Ovary (tissue), 10 donors: ENCODE measurements at places on chromosomes 1 and 21. TPM values are rescaled to one million over a fixed set of nuclear protein-coding genes. Genes with fewer than 3 reads are reported as not detected.

DNA sequence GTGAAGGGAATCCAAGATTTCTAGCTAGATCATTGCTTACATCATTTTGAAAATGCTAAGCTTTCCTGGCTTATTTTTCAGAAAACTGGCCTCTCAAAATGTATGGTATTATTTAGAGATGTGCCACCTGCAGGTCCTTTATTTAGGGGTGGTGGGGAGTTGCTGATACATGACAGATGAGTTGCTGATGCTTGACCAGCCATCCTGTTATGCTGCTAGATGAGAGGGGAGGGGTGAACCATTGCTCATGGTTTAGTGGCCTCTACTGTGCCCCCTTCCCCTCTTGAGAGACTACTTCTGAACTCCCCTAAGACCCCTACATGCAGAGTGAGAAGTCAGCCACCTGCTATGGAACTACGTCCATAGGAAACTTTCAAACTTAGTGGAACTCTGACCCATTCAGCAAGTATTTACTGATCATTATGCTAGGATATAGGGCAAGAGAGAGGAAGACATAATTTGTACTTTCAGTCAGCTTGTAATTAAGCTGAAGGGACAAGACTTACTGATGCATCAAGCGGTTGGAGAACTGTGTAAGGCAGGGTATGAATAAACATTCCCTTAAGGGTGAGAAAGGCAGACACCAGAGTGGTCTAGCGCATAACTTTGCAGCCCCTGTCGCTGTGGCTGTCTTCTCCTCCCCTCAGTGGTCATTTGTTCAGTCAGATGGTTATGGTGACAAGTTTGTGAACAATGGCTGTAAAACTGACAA lies 34.6 kb downstream of the SLAMF6 start:
- no peak for DNase-seq

The DCST2 gene
- total RNA-seq, result 1.4 TPM

DNA sequence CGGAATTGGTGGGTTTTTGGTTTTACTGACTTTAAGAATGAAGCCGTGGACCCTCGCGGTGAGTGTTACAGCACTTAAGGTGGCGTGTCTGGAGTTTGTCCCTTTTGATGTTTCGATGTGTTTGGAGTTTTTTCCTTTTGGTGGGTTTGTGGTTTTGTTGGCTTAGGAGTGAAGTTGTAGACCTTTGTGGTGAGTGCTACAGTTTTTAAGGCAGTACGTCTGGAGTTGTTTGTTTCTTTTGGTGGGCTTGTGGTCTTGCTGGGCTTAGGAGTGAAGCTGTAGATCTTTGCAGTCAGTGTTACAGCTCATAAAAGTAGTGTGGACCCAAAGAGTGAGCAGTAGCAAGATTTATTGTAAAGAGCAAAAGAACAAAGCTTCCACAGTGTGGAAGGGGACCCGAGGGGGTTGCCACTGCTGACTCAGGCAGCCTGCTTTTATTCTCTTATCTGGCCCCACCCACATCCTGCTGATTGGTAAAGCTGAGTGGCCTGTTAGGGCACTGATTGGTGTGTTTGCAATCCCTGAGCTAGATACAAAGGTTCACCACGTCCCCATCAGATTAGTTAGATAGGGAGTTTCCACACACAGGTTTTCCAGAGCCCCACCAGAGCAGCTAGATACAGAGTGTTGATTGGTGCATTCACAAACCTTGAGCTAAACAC lies 20.9 kb downstream of the HENMT1 start:
- no peak for DNase-seq

The MGST3 gene
- total RNA-seq, result 153 TPM

The PIGV gene
- 13.0 TPM for total RNA-seq

GRCh38 chr1:55033265-55033614 lies 6.1 kb upstream of the PCSK9 start:
- DNase-seq, result no peak

DNA sequence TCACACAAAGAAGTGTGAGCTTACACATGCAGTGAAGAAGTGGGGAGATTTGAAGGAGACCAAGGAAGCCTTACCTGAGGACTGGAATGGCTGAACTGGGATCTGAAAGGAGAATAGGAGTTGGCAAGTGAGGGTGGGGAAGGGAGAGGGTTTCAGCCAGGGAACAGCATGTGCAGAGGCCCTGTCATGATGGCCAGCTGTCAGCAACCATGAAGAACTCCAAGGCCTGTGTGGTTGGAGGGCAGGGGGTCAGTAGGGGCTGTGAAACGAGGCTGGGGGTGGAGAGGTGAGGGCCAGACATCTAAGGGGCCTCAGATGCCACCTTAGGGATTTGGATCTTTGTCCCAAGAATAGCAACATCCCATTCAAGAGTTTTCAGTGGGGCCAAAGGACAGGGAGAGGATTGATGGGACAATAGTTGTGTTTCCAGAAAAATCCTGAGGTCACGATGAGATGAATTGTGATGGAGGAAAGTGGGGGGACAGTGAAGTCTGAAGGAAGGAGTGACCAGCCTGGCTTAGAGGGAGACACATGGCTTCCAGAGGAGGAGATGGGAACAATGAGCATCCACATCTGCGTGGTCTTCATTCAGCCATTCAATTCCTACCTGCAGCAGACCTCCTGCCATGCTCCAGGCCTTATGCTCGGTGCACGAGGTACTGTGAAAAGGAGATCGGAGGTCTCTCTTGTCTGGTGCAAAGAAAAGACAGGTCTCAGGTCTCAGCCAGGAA lies 187.6 kb downstream of the MATN1 start:
- DNase-seq, result no peak

The CD247 gene
- total RNA-seq, result 1.6 TPM

DNA sequence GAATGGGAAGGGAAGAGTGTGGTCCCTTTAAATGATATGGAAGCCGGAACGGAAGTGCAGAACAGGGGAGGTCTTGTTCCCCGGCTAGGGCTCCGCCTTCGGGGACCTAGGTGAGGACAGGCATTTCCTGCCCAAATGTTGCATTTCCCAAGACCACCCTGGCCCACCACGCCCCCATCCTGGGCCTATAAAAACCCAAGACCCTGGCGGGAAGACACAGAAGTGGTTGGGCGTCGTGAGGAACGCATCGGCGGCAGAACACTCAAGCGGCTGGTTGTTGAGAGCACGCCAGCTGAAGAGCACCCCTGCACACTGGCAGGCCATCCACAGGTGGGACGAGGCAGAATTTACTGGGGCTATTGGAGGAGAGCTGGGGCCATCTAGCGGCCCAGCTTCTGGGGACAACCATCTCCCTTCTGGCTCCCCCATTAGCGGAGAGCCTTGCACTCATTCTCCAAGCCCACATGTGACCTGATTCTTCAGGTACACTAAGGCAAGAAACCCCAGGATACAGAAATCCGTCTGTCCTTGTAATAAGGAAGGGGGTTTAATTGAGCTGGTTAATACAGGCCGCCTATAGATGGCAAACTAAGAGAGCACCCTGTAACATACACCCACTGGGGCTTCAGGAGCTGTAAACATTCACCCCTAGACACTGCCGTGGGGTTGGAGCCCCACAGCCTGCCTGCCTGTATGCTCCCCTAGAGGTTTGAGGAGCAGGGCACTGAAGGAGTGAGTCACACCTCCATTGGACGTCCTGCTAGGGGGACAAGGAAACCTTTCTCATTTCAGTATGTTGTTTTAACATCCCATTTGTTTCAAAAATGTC lies 1327.9 kb downstream of the BRINP3 start:
- DNase-seq, result no peak

DNA sequence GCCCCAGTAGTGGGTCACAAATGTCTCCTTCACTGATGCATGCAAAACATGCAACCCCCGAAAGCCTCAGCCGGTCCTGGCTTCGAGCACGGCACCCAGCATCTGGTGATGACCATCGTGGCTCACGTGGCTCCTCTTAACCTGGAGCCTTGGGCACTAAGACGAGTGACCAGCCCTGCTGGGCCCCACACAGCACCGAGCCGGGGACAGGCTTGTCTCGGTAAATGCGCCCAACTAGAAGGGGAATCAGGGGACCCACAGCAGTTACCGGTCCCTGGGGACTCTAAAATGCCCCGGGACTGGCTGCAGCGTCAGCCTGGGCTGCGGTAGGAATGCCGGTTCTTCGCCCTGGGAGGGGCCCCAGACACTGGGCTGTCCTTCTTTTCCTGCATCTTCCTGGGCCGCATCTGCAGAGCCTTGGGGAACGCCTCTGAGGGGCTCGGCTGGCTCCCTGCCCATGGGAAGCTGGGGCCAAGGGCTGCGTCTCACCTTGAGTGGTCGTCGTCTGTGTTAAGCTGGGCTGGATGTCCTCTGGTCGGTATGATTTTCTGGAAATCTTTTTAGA lies 13.1 kb upstream of the TTC34 start:
- DNase-seq, result no peak

GRCh38 chr1:26535201-26535600 lies 5.6 kb downstream of the RPS6KA1 start:
- DNase-seq, result no peak

DNA sequence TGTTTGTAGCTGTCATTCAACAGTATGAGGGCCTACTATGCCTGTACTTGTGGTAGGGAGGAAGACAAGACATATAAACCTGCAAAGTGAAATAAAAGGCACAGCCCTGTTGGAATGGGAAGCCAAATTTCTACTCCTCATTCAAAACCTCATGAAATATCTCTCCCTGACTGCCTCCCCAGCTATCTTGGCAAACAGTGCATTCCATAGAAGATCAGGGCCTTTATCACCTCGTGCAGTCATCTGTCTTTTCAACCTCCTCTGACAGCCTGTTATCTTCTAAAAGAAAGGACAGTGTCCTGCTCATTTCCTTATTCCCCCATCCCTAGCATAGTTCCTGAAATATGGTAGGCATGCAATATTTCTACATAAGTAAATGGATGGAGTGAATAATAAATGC lies 71.0 kb downstream of the SH3GLB1 start:
- no peak for DNase-seq

GRCh38 chr1:63887809-63888208 lies 114.0 kb downstream of the ROR1 start:
- no peak for DNase-seq

The CRP gene
- total RNA-seq, result 1.00 TPM

- DNase-seq, result peak; percentile 62
These were observed at the start of gene SMYD3 for GRCh38 chr1:246506674-246507481. SMYD3 (minus strand) TSS chr1:246507279.

- DNase-seq, result no peak
These were observed at the start of gene FCRL1 for GRCh38 chr1:157819896-157820295. FCRL1 (minus strand) TSS chr1:157820120; CDS start chr1:157820037, 83 bp downstream.

- DNase-seq, result no peak
These were observed 27.1 kb downstream of the OBSCN start for GRCh38 chr1:228234921-228235320.

The ZNF593OS gene
- total RNA-seq, result not detected

DNA sequence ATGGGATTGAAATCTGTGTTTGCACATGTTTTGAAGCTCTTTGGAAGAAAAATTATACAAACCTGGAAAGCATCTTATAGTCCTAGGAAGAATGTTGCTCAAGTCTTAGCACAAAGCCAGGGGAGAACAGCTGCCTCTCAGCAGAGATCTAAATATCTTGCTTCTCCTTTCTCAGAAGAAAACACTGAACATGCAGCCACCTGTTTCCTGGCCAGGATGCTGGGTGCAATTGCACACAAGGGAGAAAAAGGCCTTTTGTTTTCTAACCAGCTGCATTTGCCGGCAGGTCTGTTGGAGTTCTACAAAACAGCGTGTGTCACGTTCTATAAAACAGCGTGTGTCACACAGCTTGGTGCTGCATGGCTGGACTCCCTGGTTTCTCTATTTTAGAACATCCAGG lies 259.6 kb upstream of the PLD5 start:
- no peak for DNase-seq
